Activated CD8-positive, alpha-beta T cell treated with anti-CD3 and anti-CD28 coated beads for 36 hours (primary cell): ENCODE measurements at places on chromosomes 1 and 21. TPM values are rescaled to one million over a fixed set of nuclear protein-coding genes. Genes with fewer than 3 reads are reported as not detected.

DNA sequence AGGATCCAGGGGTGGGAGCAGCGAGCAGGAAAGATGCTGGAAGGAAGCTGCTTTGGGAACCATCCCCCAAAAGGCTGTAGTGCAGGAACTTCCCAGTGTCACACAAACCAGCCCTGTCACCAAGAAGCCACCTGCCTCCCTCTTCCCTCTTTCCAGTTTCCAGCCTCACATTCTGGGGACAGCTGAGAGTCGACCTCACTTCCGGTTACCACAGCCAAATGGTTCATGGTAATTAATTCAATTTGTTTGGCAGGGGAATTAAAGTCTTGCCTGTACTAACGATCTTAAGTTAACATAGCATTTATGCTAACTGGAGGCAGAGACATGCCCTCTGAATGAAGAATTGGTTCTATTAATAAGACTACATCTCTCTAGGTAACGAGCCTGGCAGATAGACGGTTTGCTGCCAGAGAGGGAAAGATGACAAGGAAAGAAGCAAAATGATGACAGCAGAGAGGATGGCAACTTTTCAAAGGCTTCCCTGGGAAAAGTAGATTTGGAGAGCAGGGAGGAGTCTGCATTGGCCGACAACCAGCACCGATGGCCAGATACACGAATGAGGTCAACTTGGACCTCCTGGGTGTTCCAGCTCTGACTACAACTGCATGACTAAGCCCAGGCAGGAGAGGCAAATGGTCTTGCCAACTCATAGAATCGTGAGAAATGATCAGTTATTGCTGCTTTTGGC is 64.1 kb downstream of the TMCO4 start:
- DNase-seq: no peak

DNA sequence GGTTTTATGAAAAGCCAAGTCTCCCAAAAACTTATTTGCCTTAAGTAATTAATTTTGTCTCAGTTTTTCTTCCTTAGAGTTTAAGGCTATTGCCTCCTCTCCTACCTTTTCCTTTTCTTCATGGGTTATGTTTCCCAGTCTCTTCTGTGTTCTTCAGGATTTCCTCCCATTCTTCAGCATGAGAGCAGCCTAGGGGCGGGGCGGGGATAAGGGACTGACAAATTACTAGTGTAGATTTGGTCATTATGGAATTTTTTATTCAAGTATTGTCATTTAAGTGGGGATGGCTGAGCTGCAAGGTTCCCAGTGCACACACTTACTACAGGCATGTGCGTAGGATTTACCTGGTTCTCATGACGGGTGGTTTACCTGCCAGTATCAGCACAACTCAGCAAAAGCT is 35.2 kb upstream of the PIGV start:
- DNase-seq: no peak

- no peak for DNase-seq
Observed at GRCh38 chr1:17588048-17588871, 48.8 kb downstream of the ARHGEF10L start.

TRIM67 gene
- not detected for total RNA-seq

HTR6 gene
- not detected for total RNA-seq

TAS1R1 gene
- total RNA-seq: not detected
